ENCODE measurements at places on chromosomes 5 and 9. TPM values are rescaled to one million over a fixed set of nuclear protein-coding genes. Genes with fewer than 3 reads are reported as not detected.
A peak's percentile ranks its signal among the peaks of the same experiment; 100 is the strongest.

DNA sequence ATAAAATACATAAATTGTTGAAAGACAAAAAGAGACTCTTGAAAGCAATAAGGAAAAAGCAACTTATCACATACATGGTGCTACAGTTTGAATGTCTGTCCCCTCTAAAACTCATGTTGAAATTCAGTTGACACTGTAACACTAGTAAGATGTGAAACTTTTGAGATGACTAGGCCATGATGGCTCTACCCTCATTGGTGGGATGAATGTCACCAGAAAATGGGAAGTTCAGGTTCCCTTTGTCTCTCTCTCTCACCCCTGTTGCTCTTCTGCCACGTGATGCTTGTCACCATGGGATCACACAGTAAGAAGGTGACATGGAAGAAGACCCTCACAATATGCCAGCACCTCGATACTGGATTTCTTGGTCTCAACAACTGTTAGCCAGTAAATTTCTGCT, 50.3 kb upstream of the SPTLC1 start:
- no peak for DNase-seq

DNA sequence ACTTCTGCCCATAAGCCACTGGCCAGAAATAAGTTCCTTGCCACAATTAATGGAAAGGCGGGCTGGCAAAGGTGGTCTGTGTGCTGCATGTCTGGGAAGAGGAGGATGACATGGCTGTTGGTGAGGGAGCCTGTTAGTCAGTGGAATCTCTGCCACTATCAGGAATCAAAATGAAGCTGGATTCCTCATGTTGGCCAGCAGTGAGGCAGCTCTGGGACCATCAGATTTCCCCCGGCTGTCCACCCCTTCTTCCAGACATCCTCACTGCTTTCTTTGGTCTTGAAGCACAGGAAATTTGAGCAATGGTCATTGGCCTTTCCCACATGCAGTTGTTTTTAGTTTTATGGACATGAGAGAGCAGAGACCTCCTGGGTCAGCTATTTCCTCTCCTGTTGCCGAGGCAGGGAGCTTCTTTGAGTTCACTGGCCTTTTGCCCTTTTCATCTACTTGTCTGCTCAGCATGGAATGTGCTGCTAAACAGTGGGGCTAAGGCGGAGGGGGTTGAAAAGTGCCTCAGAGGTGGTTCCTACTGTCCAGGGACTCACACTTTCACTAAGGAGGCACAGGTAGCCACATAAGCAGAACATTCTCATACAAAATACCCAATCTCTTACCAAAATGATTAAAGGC, 34.8 kb upstream of the NEURL1B start:
- no peak for DNase-seq

- DNase-seq = no peak
Observed at GRCh38 chr9:69970001-69970533, 73.6 kb upstream of the MAMDC2 start.

DNA sequence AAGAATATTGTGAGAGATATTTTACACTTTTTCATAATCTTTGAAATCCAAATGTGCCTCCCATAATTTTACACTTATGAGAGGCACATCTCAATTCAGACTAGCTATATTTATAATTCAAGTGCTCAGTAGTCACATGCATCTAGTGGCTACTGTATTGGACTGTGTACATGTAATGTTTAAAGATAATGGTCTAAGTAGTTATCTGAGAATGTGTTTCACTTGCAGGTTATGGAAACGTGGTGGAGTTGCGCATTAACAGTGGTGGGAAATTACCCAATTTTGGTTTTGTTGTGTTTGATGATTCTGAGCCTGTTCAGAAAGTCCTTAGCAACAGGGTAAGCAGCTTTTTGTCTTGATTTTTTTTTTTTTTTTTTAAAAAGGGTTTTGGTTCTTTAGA, 28.8 kb downstream of the G3BP1 start:
- DNase-seq = no peak

GRCh38 chr9:32395510-32396216, 11.2 kb downstream of the ACO1 start:
- peak; percentile 80 for DNase-seq

GRCh38 chr5:169723103-169723831, 86.2 kb downstream of the DOCK2 start:
- no peak for DNase-seq

GRCh38 chr9:128245421-128246151, 30.2 kb downstream of the GOLGA2 start:
- DNase-seq = no peak

GRCh38 chr9:88998911-88999310, 7.6 kb downstream of the S1PR3 start:
- DNase-seq = no peak

The SNX18 gene
- polyA plus RNA-seq = 33.3 TPM

The CDX1 gene
- polyA plus RNA-seq = 0.39 TPM

The ADAMTS6 gene
- 28.0 TPM for polyA plus RNA-seq

The MCTP1 gene
- polyA plus RNA-seq = 0.02 TPM
